CD4-positive, alpha-beta memory T cell (primary cell): ENCODE measurements at places on chromosomes 12 and 14.

GRCh38 chr12:68271346-68271745, 17.9 kb upstream of the IL22 start:
- DNase-seq, result no peak

DNA sequence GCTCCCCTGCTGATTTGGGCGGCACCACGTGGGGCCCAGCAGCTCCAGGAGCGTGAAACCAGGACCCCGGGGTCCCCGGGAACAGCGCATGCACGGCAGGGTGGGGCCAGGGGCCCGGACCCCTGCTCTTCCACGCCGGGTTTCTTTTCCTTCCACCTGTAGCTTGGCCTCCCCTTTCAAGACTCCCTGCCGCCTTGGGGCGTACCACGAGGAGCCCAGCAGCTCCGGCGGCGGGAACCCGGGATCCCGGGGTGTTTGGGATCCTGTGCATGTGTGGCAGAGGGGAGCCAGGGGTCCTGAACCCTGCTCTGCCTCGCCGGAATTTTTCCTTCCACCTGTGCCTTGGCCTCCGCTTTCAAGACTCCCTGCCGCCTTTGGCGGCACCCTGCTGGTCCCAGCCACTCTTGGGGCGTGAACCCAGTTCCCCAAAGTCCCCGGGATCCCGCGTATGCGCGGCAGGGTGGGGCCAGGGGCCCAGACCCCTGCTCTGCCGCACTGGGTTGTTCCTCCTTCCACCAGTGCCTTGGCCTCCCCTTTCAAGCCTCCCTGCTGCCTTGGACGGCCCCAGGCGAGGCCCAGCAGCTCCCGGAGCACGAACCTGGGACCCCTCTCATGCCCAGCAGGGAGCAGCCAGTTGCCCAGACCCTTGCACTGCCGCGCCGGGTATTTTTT, 322.7 kb downstream of the ALG10 start:
- no peak for DNase-seq

DNA sequence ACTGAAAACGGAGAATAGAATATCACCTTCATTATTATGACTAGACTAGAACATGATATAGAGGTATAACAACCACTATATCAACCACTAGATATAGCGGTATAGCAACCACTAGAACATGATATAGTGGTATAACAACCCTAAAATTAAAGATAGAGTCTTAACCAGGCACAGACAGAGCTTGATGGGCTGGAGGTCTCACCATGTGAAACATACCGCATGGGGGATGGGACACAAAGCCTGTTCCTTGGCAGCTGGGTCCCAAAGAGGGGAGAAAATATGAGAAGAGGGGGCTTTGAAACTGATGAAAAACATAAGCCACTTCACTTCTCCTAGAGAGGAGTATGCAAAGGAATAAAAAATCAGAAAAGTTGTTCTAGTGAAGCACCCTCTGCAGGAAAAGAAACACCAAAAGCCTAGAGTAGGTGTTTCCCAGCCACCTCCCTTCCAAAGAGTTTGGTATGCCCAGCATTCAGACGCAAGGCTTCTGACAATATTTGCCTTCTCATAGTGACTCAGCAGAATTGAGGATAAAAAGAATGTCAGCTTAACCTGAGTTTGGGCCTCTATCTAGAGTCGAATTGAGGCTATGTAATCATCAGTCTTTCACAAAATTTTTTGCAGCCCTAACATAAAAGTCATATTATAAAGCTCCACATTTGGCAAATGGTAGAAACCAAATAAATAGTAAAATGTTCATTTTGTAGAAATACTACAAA, 316.4 kb downstream of the NOVA1 start:
- DNase-seq, result no peak

DNA sequence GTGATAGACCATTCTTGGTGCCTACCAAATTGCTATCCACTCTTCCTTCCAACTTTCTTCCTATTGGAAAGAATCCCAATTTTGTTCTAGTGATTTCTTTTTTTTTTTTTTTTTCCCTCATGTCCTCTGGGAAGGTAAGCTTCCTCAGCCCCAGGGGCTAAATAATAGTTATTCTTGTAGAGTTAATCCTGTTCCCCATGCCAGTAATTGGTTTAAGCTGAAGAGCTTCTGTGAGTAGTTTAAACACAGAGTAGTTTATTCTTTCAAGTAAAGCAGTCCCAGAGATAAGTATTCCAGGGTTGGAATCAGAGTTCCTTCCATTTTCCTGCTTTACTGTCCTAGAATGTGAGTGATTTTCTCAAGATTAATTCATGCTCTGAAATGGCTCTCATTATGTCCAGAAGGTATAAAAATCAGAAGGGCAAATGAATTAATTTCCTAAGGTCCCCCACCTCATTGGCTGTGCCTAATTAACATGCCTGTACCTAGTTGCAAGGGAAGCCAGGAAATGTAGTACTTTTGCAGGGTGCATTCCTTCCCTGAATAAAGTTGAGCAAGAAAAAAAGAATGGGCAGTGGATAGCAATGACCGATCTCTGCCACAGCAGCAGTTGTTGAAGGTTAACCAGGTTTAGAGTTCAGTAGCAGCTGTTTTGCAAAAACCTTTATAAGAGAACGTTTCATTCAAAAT, 97.8 kb downstream of the PLEKHA5 start:
- no peak for DNase-seq

GRCh38 chr12:18296909-18297280, 35.6 kb downstream of the PIK3C2G start:
- DNase-seq, result no peak

DNA sequence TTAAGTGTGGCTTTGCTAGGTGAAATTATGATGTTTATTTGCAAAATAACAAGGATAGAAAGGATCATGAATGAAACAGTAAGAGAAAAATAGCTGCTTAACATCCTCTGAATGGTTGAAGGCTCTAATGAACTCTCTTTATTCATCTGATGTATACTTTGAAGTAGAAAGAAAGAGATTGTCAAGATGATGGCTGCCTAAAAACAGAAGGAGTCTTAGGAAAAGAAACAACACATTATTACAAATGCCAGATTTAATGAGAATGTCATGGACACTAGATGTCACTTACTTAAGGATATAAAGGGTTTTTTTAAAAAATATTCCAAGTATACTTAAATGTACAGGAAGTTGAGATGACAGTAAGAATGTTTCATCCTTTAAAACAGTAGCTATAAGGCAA, 21.6 kb downstream of the DCN start:
- DNase-seq, result no peak

DNA sequence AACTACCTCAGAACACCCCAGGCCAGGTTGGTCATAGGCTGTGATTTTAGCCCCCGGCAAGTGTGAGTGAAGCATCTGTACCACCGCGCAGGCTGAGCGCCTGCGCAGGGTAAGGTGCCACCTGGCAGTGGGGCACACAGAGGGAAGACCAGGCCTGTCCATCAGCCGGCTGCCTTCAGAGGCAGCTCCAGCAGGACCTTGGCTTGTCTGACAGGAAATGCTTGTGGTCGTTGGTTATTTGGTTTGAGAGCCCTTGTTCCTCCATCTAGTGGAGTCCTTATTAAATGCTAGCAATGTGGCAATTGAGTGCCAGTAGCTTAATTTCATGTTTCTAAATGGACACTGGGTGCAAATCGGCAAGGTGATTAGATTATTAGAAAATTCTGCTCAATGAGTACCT, 27.5 kb downstream of the SLC25A29 start:
- no peak for DNase-seq
